ENCODE measurements at places on chromosomes 7 and 10.

GRCh38 chr7:14896461-14896860 lies 6.1 kb downstream of the DGKB start:
- DNase-seq, result no peak

GRCh38 chr10:17683541-17683940 lies 39.6 kb downstream of the STAM start:
- no peak for DNase-seq

- no peak for DNase-seq
Observed at GRCh38 chr10:59435707-59436106, 73.4 kb upstream of the FAM13C start.

DNA sequence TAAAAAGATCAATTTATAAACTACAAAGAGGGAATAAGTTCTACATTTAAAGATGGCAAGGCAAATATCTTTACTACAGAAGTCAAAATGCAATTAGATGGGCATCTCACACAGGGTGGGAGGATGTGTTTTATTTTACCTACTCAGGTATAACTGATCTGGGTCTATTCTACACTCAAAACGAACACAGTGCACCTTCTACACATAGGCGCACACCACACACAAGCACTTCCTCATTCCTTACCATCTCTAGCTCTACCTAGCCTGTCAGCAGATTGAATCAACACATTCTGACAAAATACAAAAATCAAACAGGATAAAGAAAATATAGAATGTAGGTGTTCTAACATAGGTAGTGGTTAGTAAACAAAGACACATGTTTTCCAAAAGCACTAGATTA lies 64.8 kb downstream of the SGCE start:
- DNase-seq, result no peak

DNA sequence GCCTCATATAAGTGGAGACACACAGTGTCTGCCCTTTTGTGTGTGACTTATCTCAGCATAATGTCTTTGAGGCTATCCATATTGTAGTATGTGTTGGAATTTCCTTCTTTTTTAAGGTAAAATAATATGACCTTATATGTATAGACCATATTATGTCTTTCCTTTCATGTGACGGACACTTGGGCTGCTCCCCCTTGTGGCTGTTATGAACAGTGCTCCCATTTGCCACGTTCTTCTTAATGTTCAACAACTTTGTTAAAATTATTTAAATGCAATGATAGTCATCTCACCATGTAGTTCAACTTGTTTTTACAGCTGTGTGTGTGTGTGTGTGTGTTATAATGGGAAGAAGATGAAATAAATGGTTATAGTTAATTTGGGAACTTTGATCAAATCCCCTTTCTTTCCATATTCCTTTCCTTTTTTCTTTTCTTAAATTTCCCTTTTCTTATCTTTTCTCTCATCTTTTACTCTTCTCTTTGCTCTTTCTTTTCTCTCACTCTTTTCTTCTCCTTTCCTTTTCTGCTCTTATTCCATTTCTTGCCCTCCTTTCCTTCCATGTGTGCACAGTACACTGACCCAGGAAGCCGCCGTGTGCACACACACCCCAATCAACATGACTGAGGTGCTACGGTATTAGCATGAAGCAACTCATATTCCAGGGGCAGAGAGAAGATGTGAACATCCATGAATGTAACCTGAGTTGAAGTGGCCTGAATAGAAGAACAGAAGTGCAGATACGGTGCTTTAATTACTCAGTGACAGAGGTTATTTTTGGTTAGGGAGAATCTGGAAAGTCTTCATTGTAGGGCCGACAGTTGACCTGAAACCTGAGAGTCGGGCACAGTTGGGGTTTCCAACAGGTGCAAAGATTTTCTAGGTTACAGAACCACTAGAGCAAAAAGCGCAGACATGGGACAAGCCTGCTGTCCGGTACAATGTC lies 596.6 kb downstream of the SDK1 start:
- DNase-seq, result peak; percentile 24

- no peak for DNase-seq
Observed at GRCh38 chr7:151716323-151716722, 160.6 kb downstream of the PRKAG2 start.

DNA sequence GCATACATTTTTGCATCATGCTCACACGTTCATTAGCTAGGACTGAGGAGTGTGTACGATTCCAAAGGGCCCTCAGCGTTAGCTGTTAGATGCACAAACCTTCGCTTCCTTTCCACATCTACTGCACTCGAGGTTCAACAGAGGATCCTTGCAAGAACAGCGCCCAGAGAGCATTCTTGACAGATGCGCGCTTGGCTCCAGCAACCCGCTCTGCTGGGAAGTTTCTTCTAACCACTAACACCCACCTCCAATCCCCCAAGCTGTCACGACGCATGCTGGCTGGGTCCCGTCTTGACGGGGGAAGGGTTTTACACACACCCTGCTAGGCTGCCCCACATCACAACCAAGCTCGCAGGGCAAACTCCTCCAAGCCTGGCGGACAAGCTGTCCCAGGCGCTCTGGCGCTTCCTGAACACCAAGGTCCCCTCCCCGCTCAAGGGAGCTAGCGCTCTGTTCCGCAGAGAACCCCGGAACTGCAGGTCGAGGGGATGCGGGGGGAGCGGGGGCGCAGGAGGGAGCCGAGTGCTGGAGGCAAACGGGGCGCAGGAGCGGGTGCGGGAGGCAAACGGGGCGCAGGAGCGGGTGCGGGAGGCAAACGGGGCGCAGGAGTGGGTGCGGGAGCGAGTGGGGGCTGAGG lies 653 bp upstream of the ADRB1 start:
- no peak for DNase-seq

DNA sequence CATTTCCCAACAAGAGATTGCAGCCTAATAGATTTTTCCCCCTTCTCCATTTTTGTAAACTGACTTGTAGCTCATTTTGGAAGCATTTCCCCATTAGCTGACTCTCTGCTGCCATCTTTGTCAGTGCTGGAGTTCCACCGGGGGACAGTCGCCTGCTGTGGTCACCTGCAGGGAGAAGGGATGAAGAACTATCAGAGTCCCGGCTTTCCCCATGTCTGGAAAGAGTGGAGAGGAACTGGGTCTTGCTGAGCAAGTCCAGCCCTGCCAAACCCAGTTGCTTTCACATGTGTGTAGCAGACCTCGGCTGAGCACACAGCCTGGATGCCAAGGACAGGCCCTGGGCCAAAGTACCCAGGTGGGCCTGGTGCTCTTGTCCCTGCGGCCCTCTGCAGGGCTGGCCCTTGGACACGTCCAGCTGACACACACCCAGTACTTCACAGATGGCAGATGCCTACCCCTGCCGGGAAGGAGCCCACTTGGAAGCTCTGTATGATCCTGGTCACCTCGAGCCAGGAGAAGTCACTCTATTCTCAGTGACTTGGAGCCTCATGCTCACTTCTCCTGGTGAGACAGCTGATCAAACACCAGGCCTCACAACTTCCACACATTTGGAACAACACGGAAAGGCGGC lies 157.3 kb upstream of the NPVF start:
- DNase-seq, result no peak

DNA sequence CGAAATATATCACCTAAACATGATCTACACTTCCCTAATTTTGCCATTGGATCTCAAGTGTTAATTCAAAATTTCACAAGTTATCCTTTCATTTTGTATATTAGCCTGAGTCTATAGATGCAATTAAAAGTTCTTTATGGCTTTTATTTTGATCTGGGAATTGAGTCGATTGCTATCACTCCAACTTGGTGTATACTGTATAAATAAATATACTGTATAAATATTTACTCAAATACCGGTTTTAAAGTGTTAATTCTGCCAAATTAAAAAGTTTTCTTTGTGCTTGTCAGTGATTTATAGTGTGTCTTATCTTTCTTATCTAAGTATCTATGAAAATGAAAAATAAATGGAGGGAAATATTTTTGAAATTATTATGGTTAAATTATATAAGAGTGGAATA lies 683.7 kb upstream of the LRRN3 start:
- DNase-seq, result no peak

DNA sequence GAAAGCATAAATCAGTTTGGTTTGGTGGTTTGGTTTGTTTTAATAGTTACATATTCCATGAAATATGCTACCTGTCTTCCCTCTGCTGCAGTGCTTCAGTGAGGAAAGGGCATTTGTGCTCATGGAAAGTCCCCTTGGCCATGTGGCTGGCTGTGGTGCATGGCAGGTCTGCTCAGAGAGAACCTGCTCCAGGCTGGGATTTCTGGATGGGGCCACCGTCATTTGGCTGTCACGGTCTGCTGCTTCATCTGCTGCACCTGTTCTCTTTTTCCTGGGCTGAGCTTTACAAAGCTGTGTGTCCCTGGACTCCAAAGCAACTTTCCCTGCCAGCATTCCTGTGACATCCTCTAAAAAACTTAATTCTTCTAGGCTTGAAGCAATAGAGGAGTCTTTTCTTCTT lies 8.9 kb downstream of the CDK14 start:
- DNase-seq, result peak; percentile 68

DNA sequence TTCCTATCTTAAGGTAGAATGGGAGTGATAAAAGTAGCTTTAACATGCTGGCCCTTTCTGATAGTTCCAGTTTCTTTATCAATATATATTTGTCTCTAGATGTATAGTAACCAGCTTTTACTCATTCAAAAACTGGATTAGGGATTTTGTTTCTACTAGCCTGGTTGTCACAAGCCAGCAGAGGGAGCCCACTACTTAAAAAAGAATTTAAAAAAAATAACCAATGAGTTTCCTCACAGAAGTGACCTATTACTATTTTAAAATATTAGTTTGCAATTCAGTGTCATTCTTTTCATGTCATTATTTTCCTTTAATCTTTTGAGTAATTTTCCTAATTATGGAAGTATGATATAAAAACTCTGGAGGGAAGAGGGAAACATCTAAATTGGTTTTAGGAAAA lies 142.1 kb downstream of the PHTF2 start:
- DNase-seq, result peak; percentile 34
